NCI-H1417 treated with DMSO at 0.1 percent for 48 hours (cell line): ENCODE measurements at places on chromosomes 2 and 18.

- DNase-seq = peak; percentile 41
Measured at GRCh38 chr2:118185210-118186109, 97.2 kb downstream of the INSIG2 start.

- DNase-seq = no peak
Measured at GRCh38 chr18:3246635-3247239, 864 bp upstream of the MYL12A start.

DNA sequence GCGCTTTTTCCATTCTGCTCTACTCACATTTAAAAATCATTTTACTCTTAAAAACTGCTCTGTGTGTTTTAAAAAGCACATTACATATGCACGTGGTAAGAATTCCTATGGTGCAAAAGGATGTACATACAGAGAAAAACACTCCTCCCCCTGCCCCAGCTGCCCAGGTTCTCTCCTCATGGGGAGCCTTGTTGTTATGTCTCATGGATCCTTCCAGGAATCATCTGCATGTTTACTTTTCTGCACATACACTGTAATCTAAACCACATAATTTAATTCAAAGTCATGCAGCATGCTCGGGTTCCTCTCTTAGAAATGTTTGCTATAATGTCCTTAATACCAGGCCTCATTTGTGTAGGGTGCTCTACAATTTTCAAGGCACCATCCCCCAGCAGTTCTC lies 243.3 kb downstream of the LOXHD1 start:
- peak; percentile 34 for DNase-seq

- DNase-seq = peak; percentile 91
Measured at GRCh38 chr2:207133458-207133819, 32.3 kb downstream of the KLF7 start.
